PC-9 (cell line): ENCODE measurements at places on chromosomes 6 and 20.

DNA sequence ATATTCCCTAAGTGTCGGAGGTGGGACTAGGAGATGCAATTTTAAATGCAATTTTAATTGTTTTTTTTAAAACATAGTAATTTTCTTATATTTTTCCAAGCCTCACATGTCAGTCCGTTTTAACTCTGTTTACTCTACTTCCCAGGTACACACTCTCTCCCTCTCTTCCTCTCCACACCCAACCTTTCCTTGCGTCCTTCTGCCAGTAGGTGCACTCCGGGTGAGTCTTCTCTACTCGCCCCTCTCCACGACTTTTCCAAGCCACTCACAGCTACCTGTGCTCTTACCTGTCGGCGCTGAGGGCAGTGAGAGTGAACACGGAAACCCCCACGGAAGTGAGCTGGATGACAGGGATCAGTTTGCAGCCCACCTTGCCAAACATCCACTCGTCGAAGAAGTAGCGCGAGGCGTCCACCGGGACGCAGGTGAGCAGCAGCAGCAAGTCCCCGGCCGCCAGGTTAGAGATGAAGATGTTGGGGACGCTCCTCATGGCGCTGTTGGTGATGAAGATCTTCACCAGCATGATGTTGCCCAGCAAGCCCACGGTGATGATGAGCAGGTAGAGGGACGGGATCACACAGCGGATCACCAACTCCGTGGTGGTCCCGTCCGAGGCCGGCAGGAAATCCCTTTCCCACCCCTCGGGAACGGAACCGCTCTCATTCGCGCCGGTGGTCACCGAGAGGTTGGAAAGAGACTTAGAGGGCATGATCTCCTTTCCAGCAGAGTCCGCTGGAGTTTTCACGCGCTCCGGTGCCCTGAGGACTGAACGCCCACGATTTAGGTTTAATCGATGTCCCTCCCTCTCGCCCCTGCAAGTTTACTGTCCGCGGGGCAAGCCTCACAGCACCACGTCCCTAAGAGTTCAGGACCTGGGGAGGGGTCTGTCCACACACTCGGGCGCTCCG is 44.5 kb upstream of the GJE1 start:
- no peak for DNase-seq
- H3K36me3 ChIP-seq, result no peaks in the 10 kb centered on the region
- H3K27me3 ChIP-seq, result no peaks in the 10 kb centered on the region
- H3K27ac ChIP-seq, result no peak overlapping the region

- H3K4me1 ChIP-seq, result peaks cover 39% of the 10 kb centered on the region
- peak overlapping the region; percentile 47 for H3K27ac ChIP-seq
- no peaks in the 10 kb centered on the region for H3K36me3 ChIP-seq
- no peak overlapping the region for H3K4me3 ChIP-seq
- H3K27me3 ChIP-seq, result no peaks in the 10 kb centered on the region
Measured at GRCh38 chr6:15320693-15321092, 74.8 kb downstream of the JARID2 start.

DNA sequence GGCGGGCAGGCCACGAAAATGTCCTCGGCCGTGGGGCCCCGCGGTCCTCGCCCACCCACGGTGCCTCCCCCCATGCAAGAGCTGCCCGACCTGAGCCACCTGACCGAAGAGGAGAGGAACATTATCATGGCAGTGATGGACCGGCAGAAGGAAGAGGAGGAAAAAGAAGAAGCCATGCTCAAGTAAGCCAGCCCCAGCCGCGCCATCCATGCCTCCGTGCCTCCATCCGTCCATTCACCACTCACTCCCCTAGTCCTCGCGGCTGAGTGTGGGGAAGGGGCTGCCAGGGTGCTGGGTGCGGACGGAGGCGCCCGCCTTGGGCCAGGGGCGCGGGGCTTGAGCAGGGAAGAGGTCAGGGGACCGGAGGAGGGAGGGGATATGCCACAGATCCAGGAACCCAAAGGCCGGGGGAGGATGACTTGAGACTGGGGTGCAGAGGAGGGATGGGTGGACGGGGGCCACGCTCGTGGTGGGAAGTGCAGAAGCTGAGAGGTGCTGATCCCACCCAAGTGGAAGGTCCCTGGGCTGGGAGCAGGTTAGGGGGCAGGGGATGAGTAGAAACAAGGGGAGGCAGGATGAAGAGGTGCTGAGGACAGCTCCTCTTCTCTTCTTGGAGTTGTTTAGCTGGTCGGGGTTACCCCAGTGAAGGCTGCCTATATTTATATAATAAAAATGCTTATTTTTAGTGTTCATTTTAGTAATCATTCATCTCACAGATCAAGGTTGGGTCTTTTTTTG is 825 bp downstream of the RIMS1 start:
- no peaks in the 10 kb centered on the region for H3K27me3 ChIP-seq
- no peak overlapping the region for H3K4me3 ChIP-seq
- DNase-seq, result no peak
- H3K4me1 ChIP-seq, result no peaks in the 10 kb centered on the region
- no peaks in the 10 kb centered on the region for H3K36me3 ChIP-seq

- H3K36me3 ChIP-seq, result no peaks in the 10 kb centered on the region
- no peak for DNase-seq
- H3K27ac ChIP-seq, result peak overlapping the region; percentile 76
Measured at GRCh38 chr6:13398421-13398994, 70.2 kb upstream of the TBC1D7 start.

DNA sequence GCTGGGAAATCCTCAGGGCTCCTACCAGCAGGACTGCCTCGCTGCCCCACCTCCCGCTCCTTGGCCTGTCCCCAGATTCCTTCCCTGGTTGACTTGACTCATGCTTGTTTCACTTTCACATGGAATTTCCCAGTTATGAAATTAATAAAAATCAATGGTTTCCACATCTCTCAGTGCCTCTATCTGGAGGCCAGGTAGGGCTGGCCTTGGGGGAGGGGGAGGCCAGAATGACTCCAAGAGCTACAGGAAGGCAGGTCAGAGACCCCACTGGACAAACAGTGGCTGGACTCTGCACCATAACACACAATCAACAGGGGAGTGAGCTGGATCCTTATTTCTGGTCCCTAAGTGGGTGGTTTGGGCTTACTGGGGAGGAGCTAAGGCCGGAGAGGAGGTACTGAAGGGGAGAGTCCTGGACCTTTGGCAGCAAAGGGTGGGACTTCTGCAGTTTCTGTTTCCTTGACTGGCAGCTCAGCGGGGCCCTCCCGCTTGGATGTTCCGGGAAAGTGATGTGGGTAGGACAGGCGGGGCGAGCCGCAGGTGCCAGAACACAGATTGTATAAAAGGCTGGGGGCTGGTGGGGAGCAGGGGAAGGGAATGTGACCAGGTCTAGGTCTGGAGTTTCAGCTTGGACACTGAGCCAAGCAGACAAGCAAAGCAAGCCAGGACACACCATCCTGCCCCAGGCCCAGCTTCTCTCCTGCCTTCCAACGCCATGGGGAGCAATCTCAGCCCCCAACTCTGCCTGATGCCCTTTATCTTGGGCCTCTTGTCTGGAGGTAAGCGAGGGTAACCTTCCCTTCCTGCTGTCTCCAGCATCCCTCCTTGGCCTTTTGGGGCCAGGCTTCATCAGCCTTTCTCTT is at the start of gene CFB:
Gene CFB (plus strand): TSS at position 589 of the 863 bp plus-strand sequence. CDS start 127 bp downstream, at position 716.
- peak; percentile 87 for DNase-seq
- peak within 1 kb of the TSS; percentile 36; the same call in 1 of the 2 replicates for H3K4me3 ChIP-seq
- no peaks in the 10 kb centered on the region for H3K36me3 ChIP-seq
- no peaks in the 10 kb centered on the region for H3K27me3 ChIP-seq
- peak within 1 kb of the TSS; percentile 81 for H3K27ac ChIP-seq

GRCh38 chr20:51636123-51636522 is 93.6 kb upstream of the NFATC2 start:
- H3K4me3 ChIP-seq, result no peak overlapping the region
- H3K27ac ChIP-seq, result no peak overlapping the region
- H3K4me1 ChIP-seq, result peaks cover 26% of the 10 kb centered on the region
- H3K27me3 ChIP-seq, result no peaks in the 10 kb centered on the region
